Breast epithelium (tissue), 4 donors: ENCODE measurements at places on chromosomes 6 and 20. TPM values are rescaled to one million over a fixed set of nuclear protein-coding genes. Genes with fewer than 3 reads are reported as not detected.

DNA sequence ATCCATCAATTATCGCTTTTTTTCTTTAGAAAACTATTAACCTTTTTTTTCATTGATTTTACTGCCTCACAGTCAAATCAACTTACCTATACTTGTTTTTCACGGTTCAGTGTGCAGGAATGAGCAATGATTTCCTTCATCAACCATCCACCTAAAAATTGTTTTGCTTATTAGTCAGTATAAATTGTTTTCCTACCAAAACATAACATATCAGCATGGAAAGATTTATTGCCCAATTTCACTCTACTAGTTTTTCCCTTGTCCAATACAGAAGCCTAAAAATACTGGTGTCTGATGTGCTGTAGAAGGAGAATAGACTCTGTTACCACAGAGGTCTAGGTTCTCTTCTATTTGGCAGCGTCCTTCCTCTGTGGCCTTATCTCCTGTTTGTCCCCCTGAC, 558.2 kb upstream of the CITED2 start:
- no peak for DNase-seq

GRCh38 chr6:36638579-36638978, 39.9 kb upstream of the CDKN1A start:
- DNase-seq = no peak

DNA sequence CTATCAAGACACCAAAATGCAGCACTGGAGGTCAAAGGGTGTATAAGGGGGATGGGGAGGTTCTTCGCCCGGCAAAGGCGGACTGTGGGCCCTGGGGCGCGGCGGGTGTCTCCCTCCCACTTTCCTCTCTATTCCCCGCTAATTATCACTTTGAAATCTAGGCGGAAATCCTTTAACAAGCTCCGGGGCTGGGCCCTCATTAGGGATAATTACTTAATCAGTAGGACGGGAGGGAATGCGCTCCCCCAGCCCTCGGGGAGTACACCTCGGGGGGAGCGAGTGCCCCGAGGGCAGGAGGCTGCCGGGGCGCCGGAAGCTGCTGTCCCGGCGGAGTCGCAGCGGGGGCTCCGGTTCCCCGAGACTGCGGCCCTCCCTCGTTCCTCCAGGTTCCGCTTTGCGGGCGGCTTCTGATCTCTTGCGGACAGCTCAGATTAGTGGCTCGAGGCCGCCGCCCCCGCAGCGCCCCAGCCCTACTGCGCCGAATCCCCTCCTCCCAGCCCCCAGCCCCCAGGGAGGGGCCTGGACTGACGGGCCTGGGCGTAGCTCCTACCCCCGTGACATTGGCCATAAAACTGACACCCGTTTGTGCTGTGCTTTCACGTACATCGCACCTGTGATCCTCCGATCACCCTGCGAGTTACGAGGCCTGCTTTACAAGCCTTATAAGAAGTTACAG, 14.7 kb downstream of the MUCL3 start:
- no peak for DNase-seq

DNA sequence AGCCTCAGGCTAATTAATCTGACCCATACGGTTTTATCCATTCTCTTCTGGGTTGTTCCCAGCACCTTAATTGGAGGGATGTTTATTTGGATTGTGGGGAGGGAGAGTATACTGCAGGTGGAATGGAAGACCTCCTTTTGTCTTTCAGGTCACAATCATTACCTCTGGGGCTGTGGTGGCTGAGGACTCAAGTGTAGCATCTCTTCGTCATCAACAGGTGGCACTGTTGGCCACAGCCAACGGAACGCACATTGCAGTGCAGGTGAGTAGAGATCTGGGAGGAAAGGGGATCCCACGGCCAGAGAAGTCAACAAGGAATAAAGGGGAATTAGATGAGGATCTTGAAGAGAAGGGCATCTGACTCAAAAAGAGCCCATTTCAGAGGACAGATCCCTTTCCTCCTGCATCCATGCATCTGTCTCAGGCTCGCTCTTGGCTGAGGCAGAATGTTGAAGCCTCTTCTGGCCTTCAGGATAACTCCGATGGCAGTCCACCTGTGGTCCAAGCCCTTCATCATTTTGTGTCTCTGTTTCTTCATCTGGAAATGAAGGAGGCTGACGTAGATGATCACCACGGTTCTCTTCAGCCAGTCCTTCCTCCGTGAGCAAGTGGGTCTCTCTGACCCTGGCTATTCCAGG, 3.2 kb upstream of the DEF6 start:
- DNase-seq = no peak

DNA sequence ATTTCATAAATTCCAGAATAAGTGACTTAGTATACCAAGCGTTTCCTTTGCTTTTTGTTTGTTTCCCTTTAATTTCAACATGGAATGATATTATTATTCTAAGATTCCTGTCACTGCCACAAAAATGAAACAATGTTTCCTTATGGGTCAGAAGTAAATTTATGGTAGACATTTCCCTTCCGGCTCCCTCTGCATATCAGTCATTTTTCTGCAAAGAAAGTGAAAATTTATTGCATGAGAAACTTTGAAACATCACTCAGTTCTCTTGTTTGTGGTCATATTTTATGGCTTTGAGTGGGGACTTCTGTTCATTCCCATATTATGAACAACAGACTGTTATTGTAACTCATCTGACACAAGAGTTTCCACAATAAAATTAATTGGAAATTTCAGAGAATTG, 97.8 kb downstream of the NKAIN2 start:
- no peak for DNase-seq

DNA sequence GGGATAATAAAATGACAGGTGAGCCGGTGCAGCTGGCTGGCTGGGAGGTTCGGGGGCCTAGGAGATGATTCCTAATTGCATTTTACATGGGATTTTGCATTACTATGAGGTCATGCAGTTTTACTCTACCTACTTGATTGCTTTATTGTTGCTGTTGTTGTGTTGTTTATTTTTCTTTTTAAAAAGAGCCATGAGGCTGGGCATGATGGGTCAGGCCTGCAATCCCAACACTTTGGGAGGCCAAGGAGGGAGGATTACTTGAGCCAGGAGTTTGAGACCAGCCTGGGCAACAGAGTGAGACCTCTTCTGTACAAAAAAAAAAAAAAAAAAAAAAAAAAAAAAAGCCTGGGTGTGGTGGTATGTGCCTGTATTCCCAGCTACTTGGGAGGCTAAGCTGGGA, 104.8 kb downstream of the GJA1 start:
- no peak for DNase-seq

DNA sequence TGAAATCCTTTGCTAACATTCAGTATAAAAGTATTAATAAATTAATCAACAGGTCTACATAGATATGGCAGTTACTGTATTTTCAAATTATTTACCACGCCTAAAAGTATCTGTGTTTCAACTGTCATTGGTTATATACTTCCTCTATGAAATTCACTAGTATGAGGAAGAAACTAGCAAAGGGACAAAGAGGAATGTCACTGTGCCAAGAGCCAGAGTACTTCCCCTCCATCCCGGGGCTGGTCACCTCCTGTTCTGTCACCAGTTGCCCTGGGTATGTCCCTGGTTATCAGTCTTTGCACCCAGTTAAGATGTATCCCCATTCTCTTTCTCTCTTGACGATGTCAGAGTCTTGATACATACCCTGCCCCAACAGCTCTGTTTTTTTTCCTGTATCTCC, 476.8 kb upstream of the SOX4 start:
- no peak for DNase-seq

DNA sequence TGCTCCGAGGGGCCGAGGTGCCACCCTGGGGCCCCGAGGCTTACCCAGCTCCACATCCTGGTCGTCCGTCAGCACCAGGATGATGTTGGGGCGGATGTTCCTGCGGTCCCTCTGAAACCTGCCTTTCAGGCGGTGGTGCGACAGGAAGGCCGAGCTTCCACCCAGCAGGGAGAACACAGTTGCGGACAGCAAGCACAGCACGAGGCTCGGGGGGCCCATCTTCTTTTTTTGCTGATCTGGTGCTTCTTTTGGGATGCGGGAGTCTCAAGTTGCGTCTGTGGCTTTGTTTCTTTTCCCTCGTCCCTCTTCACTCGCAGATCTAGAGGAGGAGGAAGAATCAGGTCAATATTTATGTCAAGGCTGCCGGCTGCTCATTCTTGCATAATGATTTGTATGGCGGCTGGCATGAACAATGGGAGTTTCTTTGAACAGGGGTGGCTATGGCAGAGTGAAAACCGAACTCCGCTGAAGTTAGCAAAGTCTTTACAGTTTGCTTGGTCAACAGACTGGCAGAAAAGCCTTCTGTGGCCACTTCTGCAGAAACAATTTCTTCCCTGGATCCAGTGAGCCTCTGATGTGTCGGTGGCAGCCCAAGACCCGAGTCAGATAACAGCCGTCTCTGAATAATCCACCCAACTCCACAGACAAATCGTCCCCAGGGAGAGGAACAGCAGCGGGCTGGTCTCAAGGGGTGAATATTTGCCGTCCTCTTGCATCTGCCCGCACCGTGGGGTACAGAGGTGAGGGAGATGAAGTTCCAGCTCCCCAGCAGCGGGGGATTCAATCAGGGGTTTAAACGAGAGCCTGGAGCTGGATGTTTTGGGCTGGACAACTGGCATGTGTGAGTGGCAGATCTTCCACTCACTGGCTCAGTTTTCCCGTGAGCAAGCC, 27.9 kb downstream of the SULF2 start:
- no peak for DNase-seq

GRCh38 chr6:137882225-137882961, 15.3 kb downstream of the TNFAIP3 start:
- DNase-seq = no peak

- DNase-seq = no peak
Measured at GRCh38 chr6:21431526-21431925, 162.0 kb upstream of the SOX4 start.

GRCh38 chr20:25047766-25048165, 10.2 kb downstream of the ACSS1 start:
- no peak for DNase-seq

DNA sequence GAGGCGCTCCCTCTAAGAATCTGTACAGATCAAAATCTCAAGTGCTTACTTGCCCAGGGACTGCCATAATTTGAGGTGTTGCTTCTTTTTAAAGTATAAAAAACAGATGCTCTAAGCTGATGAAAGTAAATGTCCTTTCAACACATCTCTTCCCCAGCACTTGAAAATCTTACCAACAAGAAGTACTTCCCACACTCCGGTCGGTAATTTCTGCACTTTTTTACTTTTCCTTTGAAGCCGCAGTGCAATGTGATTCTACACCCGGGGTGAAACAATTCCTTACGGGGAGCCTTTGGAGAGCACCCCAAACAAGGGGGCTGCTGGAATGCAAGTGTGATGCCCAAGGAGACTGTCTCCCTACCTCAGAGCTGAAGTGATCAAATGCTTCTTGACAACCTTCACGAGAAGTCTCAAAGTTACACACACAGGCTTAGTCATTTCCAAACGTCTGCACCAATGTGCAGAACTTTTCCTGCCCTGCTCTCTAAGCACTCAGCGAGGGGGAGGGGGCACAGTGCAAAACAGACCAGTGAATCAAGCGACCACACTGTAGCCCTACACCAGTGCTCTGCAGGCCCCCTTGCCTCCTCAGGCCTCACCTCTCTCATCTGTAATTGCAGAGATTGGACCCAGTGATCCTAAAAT, 56.7 kb downstream of the ATXN1 start:
- no peak for DNase-seq

DNA sequence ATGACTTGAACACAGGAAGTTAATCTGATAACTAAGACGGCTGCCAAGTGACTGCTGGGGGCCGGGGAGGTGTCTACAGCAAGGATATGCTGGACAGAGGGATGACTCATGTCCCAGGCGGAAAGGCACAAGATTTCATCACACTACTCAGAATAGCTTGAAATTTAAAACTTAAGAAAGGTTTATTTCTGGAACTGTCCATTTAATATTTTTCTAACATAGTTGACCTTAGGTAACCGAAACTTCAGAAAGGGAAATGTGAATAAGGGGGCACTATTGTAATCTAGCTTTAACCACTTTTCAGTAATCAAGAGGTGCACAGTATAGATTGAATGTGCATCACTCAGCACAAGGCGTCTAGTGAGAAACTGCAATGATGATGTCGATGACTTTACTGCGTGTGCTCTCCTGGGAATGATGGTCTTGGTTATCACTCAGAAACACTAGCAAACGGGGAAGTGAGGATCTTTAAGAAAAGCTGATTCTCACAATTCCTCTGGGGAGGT, 171.5 kb downstream of the QKI start:
- DNase-seq = no peak

- no peak for DNase-seq
Measured at GRCh38 chr6:44180406-44180805, 21.8 kb downstream of the CAPN11 start.

DNA sequence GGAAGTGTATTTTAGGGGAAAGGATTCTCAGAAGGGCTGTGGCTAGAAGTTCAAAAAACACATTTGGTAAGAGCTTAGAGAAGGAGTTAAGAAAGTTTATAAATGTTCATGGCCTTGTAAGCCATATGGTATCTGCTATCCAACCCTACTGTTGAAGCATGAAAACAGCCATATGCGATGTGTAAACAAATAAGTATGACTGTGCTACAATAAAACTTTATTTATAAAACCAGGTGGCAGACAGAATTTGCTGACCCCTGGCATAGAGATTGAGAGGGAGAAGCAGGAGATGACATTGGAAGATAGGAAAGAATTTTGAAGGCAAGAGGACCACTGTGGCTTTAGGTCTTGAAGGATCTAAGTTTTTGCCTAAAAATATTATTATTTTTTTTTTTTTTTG, 583.5 kb downstream of the DOK5 start:
- DNase-seq = no peak

- no peak for DNase-seq
Measured at GRCh38 chr6:7591770-7592169, 1.8 kb downstream of the SNRNP48 start.

GRCh38 chr6:154996016-154996590, 988 bp downstream of the TIAM2 start:
- DNase-seq = no peak

DNA sequence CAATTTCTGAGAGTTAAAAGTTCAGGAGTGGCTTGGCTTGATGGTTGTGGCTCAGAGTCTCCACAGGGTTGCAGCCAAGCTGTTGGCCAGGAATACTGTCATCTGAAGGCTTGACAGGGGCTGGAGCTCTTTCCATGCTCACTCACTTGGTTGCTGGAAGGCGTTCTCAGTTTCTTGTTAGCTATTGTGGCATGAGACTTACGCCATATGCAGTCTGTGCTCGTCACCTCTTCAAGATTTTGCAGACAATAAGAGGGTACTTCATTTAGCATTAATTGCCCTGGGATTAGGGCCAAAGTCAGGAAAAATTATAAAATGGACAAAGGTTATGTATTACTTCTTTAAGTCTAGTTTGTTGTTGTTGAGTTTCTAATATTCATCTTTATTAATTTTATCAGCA, 380.6 kb upstream of the MAP3K7 start:
- DNase-seq = no peak

- no peak for DNase-seq
Measured at GRCh38 chr20:4592316-4593148, 129.2 kb upstream of the PRND start.

GRCh38 chr6:35166116-35166515, 25.0 kb upstream of the TCP11 start:
- no peak for DNase-seq

The BPIFB4 gene
- total RNA-seq = not detected

The NMBR gene
- 0.29 TPM for total RNA-seq

The CST7 gene
- 0.33 TPM for total RNA-seq

The CDH4 gene
- under 0.01 TPM for total RNA-seq

The PTK6 gene
- 0.16 TPM for total RNA-seq

The TMC2 gene
- total RNA-seq = 0.15 TPM

The RHAG gene
- not detected for total RNA-seq

The STMND1 gene
- 2.5 TPM for total RNA-seq

The EPB41L2 gene
- 110 TPM for total RNA-seq
